ENCODE measurements at places on chromosomes 4 and X.

DNA sequence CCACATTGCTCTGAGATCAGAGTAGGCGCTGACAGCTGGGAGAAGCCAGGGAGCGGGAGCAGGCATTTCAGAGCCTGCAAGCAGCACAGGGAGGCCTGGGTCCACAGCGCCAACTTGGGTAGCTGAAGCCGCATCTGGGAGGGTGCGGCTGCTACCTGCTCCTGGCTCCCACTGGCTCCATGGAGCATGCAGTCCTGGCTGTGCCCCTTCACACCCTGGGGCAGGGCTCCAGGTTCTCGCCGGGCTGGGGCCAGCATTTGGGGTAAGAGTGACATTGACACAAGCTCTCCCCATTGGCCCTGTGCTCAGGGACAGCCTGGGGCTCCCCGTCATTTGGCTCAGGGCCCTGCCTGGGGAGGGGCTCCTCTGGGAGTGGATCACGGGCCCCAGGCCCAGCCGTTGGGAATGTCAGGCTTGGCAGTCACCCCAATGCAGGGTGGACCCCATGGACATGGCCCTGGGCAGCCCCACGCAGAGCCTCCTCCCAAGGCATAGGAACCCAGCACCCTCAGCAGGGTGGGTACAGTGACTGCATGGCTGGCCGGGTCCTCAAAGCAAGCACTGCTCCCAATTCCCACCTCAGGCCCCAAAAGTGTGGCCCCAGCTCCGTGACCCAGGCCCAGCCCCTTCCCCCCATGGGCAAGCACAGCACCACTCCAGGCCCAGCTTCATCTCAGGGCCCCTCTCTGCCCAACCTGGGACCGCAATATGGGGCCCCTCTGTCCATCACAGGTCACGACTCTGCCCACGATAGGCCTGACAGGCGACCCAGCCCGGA lies 82.4 kb downstream of the PRDM5 start:
- no peak for DNase-seq

- no peak for DNase-seq
These were observed 510.9 kb downstream of the GRID2 start for GRCh38 chr4:92814677-92815076.

DNA sequence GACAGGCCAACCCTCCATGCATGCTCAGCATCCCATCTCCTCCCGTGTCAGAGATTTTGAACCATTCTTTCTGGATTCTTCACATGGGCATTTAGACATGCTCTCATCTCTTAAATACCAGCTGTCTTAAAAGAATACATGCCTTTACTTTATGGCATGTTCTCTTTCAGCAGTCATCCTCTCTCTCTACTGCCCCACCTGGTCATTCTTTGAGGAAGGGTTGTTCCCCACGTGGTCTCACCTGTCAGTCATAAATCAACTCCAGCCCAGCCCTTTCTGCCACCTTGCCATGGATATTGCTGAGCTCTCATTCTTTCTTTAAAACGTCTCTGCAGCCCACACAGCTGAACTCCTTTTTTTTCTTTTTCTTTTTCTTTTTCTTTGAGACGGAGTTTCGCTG lies 111.3 kb downstream of the ARHGAP10 start:
- no peak for DNase-seq

DNA sequence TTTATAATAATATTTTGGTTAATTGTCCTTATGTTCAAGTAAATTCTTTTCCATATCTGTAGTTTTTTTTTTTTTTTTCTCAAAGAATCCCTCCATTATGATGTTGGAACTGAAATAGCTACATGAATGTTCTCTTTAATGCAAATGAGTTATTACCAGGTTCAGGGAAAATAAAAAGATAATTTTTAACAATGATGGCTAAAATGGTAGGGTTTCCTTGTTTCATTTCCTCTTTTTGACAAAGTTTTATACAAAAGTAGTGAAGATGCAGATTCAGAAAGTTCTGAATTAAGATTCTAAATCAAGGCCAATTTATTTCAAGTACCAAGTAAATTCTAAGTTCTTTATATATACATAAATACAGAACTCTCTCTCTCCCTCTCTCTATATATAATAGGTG lies 779.0 kb upstream of the INTU start:
- no peak for DNase-seq

- DNase-seq = no peak
These were observed 8.0 kb downstream of the SLIT2 start for GRCh38 chr4:20259707-20260106.

DNA sequence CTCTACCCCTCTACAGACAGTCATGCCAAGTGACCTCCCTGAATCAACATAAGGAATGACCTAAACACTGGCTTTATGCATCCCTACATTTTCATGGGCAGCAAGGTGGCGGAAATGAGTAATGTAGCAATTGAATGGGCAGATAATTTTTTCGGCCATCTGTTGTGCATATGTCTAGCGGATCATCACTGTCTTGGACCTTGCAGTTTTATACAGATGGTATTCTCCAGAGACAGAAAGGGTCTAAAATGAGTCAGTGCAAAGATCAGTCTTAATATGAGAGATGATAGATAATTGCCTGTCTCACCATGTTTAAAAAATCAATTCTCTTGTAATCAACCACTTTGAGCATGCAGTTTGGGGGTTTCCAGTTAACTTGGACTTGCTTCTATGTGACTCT lies 177.3 kb upstream of the DKK2 start:
- DNase-seq = no peak

DNA sequence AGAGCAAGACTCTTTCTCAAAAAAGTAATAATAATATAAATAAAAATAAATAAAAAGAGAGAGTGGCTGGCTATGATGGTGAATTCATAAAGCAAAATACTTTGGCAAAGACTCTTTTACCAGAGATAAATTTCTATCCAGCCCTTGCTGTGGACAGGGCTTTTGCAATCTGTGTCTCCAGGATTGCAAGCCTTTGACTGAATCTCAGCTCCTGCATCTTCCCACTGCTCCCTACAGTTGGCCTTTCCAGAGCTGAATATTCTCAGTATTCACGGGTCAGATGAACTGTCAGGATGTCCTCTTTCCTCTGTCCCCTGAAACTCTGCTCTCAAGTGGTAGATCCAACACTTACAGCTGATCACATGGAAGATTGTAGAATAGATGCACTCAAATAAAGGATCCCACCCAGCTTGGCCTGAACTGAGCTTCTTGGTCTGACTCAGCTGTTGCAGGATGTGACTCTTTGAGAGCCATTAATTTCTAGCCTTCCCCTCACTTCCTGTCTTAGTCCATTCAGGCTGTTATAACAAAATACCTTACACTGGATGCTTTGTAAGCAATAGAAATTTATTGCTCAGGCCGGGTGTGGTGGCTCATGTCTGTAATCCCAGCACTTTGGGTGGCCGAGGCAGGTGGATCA lies 123.4 kb upstream of the GUCY1A1 start:
- no peak for DNase-seq

GRCh38 chr4:126451237-126451873 lies 1136.6 kb downstream of the FAT4 start:
- peak; percentile 58 for DNase-seq

DNA sequence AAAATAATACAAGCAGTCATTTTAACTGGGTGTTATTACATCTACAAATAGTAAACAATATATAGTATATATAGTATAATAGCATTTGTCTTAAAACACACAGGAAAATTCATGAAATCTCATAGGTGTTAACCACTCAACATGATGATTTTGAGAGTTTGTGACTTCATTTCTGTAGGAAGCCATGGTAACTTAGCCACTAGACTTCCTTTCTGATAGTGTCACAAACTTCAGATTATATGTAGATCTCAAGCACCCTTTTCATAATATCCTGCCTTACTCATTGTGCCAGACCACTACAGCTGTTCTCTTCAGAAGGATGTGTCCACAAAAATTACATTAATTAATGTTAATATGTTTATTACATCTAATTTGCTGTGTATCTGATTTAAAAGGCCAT lies 1250.6 kb downstream of the ADGRL3 start:
- no peak for DNase-seq

DNA sequence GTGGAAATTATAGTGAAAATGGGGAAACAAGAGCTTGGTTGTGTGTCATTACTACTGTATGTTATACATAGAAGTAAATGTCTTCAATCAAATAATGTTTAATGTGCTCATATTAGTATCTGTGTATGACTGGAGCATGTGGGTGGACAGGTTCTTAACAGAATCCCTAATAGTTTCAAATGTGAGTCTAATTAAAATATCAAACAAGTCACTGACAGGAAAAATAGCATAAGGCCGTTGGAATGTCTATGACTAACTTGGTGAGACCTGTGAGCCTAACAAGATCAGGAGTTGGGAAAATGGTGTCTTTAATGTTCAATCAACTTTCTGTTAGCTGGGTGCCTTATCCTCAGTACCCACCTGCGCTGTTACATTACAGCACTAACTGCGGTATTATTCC lies 6.2 kb upstream of the CXCL3 start:
- no peak for DNase-seq

DNA sequence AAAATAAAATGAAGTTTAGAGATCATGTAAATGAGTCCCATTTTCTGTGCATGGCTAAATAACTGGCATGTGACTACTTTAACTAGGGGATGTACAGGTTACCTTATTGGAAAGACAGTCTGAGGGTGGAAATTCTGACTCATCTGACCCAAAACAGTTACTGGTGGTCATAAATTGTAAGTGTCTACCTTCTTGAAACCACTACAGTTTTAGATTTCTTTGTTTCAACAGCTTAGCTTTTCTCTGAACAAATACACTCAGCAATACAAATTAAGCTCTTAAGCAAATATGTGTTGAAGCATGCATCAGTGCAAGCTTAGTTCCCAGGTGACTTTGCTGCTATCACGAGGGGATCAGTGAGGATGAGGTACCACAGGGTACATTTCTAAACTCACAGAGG lies 60.7 kb upstream of the PGM2 start:
- no peak for DNase-seq

DNA sequence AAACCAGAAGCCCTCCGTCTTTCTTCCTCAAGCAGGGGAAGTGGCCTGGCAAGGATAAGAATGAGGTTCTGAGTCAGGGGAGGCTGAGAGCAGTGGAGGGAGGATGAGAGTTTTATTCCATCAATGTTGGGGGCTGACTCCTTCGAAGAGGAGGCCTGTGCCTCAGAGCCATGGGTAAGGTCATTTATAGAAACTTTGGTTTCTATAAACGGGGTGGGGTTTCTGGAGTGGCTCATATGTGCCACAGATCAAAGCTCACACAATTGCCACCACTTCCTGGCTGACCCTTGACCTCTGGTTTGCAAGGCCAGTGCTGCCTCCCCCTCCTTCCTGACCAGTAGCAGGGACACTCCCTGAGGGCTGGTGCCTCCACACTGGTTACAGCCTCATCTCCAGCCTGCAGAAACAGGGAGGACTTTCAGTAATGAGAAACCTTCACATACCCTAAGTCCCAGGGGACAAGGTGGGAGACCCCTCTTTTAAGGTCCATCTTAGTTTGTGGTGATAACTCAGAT lies 166.0 kb downstream of the PDGFRA start:
- DNase-seq = no peak

- no peak for DNase-seq
These were observed 45.8 kb downstream of the ENOX2 start for GRCh38 chrX:130857207-130857606.

DNA sequence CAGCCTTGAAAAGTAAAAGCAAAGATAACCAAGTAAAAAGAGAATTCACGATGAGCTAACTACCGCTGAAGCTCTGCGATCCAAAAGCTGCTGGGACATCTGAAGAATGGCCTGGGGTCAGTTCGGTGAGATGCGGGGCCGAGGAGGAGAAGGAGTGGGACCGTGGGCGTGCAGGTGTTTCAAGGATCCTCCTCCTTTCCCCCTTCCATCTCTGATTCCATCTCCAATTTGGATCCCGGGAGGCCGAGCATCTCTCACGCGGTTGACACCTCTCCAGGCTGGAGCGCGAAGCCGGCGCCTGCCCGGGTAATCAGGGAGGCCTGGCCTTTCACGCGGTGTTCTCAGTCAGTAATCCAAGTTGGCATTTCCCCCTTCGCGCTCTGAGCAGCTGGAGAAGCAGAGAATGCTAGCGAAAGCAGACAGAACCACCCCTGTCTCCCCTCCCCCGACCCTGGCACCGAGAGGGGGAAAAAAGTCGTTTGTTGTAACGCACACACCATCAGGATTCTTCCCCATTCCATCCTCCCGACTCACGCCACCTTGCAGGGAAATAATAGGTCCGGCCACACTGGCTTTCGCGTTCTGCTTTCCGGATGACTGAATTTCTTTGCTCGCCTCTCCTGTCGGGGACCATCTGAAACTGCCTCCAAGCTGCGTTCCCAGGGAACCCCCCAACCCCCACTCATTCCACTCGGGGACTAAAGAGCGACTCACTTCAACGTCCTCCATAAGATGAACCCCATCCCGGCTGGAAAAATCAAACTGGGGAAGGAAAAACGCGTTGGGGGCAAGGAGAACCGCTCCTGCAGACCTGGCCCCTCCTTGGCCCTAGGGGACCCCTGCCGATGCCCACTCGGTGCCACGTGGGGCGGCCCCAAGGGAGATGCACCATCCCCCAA lies 6.5 kb downstream of the NEUROG2 start:
- no peak for DNase-seq

GRCh38 chr4:139740121-139740520 lies 74.5 kb downstream of the MGST2 start:
- no peak for DNase-seq

DNA sequence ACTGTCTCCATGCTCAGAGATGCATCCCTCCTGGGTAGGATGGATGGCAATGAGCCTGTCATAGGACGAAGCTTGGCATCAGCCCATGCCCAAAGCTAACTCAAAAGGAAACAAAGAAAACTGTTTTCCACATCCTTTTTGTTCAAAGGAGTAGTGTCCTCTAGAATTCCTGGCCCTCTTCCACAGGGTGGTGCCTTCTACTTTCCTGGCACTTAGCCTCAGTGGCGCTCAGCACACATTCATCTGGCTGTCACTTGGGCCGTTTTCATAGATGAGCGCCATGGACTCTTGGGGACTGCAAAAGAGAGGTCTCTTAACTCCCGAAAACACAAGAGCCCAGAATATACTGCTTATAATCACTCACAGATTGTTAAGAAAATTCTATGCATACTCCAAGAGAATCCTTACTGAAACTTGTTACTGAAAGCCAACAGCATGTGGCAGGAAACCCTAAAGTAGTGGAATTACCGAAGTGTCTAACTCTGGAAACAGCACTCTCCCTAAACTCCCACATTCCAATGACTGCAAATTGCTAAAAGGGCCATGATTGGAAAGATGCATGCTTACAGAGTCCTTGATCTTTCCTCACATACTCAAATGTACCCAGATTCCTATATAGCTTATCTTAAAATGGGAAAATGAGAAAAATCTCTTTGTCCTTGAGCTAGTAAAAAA lies 110.0 kb downstream of the HS6ST2 start:
- no peak for DNase-seq

GRCh38 chr4:108168671-108169523 lies at the start of gene LEF1:
Gene LEF1 (minus strand): TSS chr4:108168932. CDS start chr4:108167767, 1,165 bp downstream.
- DNase-seq = no peak

- DNase-seq = no peak
These were observed 386.4 kb upstream of the RPS6KA3 start for GRCh38 chrX:20653070-20653469.

GRCh38 chr4:168496834-168497233 lies at the start of gene PALLD:
Gene PALLD (plus strand): TSS chr4:168497052.
- DNase-seq = no peak
